Immature natural killer cell (primary cell): ENCODE measurements at places on chromosomes 5 and 9. TPM values are rescaled to one million over a fixed set of nuclear protein-coding genes. Genes with fewer than 3 reads are reported as not detected.

C9 gene
- polyA plus RNA-seq: not detected

GMCL2 gene
- not detected for polyA plus RNA-seq

GRCh38 chr5:945691-946551 is 53.2 kb downstream of the TRIP13 start:
- DNase-seq: no peak

- no peak for DNase-seq
Observed at GRCh38 chr9:100063185-100063584, 35.6 kb downstream of the ERP44 start.
